K562 (cell line): ENCODE measurements at places on chromosomes 3 and 15. TPM values are rescaled to one million over a fixed set of nuclear protein-coding genes. Genes with fewer than 3 reads are reported as not detected.

Gene TMC3
- polyA plus RNA-seq = not detected in 2 replicates

DNA sequence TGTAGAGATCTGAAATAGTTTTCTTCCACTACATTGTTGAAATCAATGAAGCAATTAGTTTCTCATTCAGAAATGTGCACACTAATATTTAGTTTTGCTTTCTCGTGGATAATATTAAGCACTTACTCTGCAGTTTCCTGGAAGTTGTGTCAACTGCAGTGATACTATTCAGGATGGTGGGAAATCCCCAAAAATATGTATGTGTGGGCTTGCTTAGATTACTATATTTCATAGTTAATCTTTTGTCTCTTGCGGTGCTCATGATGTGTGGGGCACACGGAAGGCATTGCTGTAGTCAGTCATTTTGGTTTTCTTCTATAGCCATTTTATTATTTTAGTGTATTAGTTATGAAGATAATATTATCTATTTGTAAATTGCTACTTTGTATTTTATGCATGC is 19.7 kb downstream of the RAB11A start:
- H3K36me3 ChIP-seq = peaks cover 84% of the 10 kb centered on the region
- DNase-seq = no peak
- H3K4me1 ChIP-seq = no peaks in the 10 kb centered on the region
- H3K4me3 ChIP-seq = no peak overlapping the region

DNA sequence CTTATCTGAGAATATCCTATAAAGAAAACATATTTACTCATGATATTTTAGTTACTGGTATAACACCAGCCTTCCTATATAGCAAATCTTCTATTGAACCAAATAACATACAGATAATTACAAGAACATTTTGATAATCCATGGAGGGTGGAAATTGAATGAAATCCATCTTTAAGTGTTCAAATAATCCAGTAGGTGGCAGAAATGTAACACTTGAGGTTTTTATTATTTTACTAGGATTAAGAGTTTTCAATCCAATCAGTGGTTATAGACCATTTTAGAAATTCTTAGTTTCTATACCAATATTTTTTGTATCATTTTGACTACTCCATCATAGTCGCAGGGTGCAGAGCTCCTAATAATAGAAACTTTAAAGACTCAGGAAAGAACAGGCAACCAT is 101.9 kb upstream of the KCNH8 start:
- no peak for DNase-seq
- no peaks in the 10 kb centered on the region for H3K27me3 ChIP-seq
- H3K4me3 ChIP-seq = no peak overlapping the region

DNA sequence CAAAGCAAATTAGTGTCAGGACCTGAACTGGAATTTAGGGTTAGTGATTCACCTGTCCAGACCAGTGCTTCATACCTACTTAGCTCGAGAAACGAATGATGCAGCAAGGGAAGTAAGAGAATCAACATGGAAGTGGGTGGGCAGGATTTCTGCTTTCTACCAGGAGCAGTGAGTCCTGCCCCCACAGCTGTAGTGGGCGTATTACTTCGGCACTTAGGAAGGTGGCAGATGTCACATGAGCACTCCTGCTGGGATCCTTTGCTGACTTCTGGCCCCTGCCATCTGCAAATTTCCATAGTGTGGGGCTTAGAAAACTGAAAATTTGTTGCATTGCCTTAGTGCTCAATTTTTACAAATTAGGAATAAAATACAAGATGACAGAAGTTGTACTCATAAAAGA is 31.2 kb downstream of the RYR3 start:
- no peak overlapping the region for H3K27ac ChIP-seq
- H3K36me3 ChIP-seq = no peaks in the 10 kb centered on the region
- H3K4me1 ChIP-seq = no peaks in the 10 kb centered on the region
- H3K27me3 ChIP-seq = peaks cover 7% of the 10 kb centered on the region
- H3K4me3 ChIP-seq = no peak overlapping the region

Gene C3orf38
- 8.7 and 10.7 TPM in 2 replicates for polyA plus RNA-seq

Gene NECTIN3
- polyA plus RNA-seq = not detected in 2 replicates

Gene SETD2
- 23.0 and 24.6 TPM in 2 replicates for polyA plus RNA-seq

Gene BUB1B
- 93.4 and 94.2 TPM in 2 replicates for polyA plus RNA-seq

- H3K36me3 ChIP-seq = peaks cover under 1% of the 10 kb centered on the region; the same call in 2 of the 3 replicates
- peak; percentile 90 for DNase-seq
- peak within 1 kb of the TSS; percentile 82 for H3K27ac ChIP-seq
- peak within 1 kb of the TSS; percentile 40 for H3K4me3 ChIP-seq
- no peaks in the 10 kb centered on the region for H3K27me3 ChIP-seq
Observed at GRCh38 chr3:49903451-49904424, at the start of gene MST1R. TSS of gene MST1R (minus strand) at chr3:49903873. CDS start at chr3:49903609, 264 bp downstream.

DNA sequence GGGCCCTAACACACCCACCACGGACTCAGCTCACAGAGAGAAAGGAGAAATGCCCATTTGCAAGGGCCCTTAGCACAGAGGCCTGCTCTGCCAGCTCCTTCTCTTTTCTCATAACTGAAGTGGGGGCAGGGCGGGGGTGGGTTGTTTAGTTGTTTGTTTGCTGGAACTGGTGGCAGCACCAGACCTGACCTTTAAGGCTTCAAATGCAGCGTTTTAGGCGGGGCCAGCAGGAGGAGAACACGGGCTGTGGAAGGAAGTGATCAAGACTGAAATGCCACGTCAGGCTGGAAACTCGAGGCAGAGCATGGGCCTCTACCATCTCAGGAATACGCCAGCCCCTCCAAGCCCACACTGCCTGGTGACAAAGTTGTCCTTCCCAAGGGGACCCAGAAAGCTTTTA is 9.3 kb downstream of the CACNA2D2 start:
- no peak overlapping the region for H3K27ac ChIP-seq
- no peaks in the 10 kb centered on the region for H3K36me3 ChIP-seq
- DNase-seq = no peak
- H3K4me3 ChIP-seq = no peak overlapping the region
- H3K4me1 ChIP-seq = no peaks in the 10 kb centered on the region; the same call in 2 of the 3 replicates

DNA sequence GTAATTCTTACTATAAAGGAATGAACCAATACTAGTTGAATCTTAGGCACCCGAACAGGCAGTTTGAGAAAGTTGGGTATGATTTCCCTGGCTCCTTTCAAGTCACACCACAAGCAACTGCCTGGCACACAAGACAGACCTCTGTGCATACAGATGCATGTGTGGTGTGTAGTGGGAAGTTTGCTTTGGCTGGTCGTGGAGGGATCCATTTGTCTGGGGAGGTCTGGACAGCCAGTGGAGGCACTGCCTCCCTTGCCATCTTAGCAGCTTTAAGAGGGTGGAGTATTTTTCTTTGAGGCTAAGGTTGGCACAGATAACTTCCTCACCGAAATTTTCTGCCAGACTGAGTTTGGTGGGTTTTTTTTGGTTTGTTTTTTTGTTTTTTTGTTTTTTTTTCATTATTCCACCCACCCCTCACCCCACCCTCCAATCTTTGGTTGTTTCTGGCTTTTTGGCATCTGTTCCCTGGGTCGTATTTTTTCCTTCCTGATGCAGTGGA is 97.1 kb downstream of the TMEM212 start:
- H3K27ac ChIP-seq = no peak overlapping the region
- DNase-seq = no peak
- H3K27me3 ChIP-seq = no peaks in the 10 kb centered on the region
- no peak overlapping the region for H3K4me3 ChIP-seq
- H3K4me1 ChIP-seq = peaks cover 4% of the 10 kb centered on the region; the same call in 1 of the 2 replicates

DNA sequence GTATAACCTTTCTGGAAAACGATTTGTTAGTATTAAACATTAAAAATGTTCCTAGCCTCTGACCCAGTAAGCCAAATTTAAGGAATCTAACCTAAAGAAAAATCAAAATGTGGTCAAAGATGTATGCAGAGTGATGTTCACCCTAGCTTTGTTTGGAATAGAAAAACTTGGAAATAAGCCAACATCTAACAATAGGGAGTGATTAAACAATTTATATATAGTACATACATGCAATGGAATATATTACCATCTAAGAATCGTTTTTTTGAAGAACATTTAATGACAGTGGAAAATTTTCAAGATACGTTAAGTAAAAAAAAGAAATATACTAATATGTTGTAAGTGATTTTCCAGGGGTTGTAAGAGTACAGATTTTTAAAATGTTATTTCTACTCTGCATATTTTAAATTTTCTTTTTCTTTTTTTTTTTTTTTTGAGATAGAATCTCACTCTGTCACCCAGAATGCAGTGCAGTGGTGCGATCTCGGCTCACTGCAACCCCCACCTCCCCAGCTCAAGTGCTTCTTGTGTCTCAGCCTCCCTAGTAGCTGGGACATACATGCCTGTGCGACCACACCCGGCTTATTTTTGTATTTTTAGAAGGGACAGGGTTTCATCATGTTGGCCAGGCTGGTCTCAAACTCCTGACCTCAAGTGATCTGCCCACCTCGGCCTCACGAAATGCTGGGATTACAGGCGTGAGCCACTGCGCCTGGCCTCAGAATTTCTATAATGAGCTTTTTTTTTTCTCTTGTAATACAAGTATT is 54.9 kb downstream of the ANP32A start:
- H3K4me1 ChIP-seq = no peaks in the 10 kb centered on the region
- no peaks in the 10 kb centered on the region for H3K36me3 ChIP-seq
- no peak overlapping the region for H3K4me3 ChIP-seq
- DNase-seq = no peak
- no peaks in the 10 kb centered on the region; the same call in 2 of the 3 replicates for H3K27me3 ChIP-seq

GRCh38 chr3:136982520-136983138 is 24.8 kb downstream of the IL20RB start:
- H3K27me3 ChIP-seq = no peaks in the 10 kb centered on the region
- DNase-seq = no peak
- H3K4me1 ChIP-seq = no peaks in the 10 kb centered on the region

- no peak overlapping the region for H3K4me3 ChIP-seq
- no peaks in the 10 kb centered on the region for H3K4me1 ChIP-seq
- no peaks in the 10 kb centered on the region for H3K27me3 ChIP-seq
- H3K36me3 ChIP-seq = no peaks in the 10 kb centered on the region
- peak; percentile 10 for DNase-seq
- no peak overlapping the region for H3K27ac ChIP-seq
Observed at GRCh38 chr3:106609666-106610301, 741.0 kb upstream of the CBLB start.

DNA sequence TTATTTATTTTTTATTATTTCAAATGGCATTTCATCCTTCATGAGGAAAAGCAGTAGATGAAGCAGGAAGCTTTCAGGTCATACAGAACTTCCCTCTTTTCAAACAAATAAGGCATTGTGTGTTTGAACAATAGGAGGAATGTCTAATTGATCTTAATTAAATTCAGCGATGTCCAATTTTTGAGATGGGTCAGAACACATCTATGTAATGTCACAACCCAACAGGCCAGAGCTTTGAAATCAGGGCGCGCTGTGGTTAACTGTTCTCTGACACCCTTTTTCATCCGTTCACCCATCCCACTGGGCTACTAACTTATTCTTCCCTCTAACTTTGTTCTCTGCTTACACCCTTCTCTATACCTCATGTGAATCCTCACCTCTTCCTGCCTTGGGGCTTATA is 510.5 kb downstream of the FOXP1 start:
- no peak for DNase-seq
- no peaks in the 10 kb centered on the region for H3K27me3 ChIP-seq
- H3K36me3 ChIP-seq = 0 out of 3 replicates have a peak, but pooled peaks cover 2% of the 10 kb centered on the region

GRCh38 chr3:16468002-16468335 is 45.5 kb downstream of the RFTN1 start:
- no peak overlapping the region for H3K4me3 ChIP-seq
- H3K27me3 ChIP-seq = peaks cover 30% of the 10 kb centered on the region
- peaks cover 3% of the 10 kb centered on the region; the same call in 2 of the 3 replicates for H3K4me1 ChIP-seq
- H3K27ac ChIP-seq = no peak overlapping the region
- H3K36me3 ChIP-seq = no peaks in the 10 kb centered on the region

DNA sequence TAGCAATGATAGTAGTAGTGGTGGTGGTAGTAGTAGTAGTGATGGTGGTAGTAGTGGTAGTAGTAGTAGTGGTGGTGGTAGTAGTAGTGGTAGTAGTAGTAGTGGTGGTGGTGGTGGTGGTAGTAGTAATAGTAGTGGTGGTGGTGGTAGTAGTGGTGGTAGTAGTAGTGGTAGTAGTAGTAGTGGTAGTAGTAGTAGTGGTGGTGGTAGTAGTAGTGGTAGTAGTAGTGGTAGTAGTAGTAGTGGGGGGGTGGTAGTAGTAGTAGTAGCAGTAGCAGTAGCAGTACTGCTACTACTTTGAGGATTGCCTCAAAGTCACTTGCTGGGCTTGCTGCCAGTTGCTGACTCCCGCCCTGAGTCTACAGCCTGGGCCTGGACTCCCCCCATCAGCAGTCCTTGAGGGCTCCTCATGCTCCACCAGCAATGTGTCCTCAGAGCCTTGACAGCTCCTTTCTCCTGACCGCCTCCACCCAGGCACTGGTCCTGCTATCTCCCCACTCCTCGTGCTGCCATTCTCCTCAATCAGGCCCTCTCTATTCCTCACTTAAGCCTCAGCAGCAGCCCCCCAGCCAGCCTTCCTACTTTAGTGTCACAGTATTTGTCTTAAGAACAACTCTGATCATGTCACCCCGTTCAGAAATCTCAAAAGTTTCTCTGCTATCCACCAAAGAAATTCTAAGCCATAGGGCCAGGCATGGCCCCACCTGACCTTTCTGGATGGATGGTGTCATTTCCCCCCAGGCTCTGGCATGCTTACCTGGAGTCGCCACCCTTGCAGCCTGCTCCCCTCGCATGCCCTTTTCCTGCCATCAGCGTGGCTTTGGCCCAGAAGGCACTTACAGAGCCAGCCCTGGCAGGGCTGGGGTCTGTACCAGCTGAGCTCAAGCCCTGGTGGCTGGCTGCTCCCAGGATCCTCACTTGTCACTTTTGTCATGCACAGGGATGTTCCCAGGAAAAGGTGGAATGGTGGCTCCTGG is 45.6 kb downstream of the DLEC1 start:
- DNase-seq = no peak
- no peak overlapping the region for H3K4me3 ChIP-seq
- H3K36me3 ChIP-seq = no peaks in the 10 kb centered on the region
- H3K4me1 ChIP-seq = no peaks in the 10 kb centered on the region

DNA sequence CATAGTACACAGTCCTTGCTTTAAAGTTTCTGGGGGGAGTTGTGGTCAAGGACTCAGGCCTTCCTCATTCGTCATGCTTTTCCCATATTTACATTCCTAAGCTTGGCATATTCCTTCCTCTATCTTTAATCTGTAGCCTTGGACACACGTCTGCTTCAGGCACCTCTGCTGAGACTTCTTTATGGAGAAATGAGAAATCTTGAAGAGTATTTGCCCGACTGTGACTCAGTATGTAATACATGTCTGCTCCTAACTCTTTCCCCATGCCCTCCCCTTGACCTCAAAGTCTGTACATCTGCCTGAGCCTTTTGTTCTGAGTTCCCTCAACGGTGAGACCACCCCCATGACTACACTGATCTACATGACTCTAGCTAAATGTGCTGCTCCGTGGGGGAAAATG is 246.1 kb downstream of the SI start:
- no peak for DNase-seq
- no peaks in the 10 kb centered on the region for H3K4me1 ChIP-seq
- H3K4me3 ChIP-seq = no peak overlapping the region
- no peaks in the 10 kb centered on the region for H3K36me3 ChIP-seq

GRCh38 chr15:69320977-69321554 is 22.4 kb downstream of the PAQR5 start:
- no peaks in the 10 kb centered on the region for H3K36me3 ChIP-seq
- no peak for DNase-seq
- H3K27ac ChIP-seq = no peak overlapping the region
- H3K4me1 ChIP-seq = no peaks in the 10 kb centered on the region
- no peak overlapping the region for H3K4me3 ChIP-seq

- H3K4me1 ChIP-seq = no peaks in the 10 kb centered on the region
- no peaks in the 10 kb centered on the region for H3K27me3 ChIP-seq
- DNase-seq = no peak
Observed at GRCh38 chr3:23240171-23240785, 37.2 kb downstream of the UBE2E2 start.

- no peaks in the 10 kb centered on the region for H3K4me1 ChIP-seq
- H3K36me3 ChIP-seq = peaks cover 8% of the 10 kb centered on the region; the same call in 2 of the 3 replicates
- H3K4me3 ChIP-seq = no peak overlapping the region
- no peak for DNase-seq
Observed at GRCh38 chr3:67647390-67647878, 7.0 kb downstream of the SUCLG2 start.
